ENCODE measurements at places on chromosomes 2 and 18.
A peak's percentile ranks its signal among the peaks of the same experiment; 100 is the strongest.

DNA sequence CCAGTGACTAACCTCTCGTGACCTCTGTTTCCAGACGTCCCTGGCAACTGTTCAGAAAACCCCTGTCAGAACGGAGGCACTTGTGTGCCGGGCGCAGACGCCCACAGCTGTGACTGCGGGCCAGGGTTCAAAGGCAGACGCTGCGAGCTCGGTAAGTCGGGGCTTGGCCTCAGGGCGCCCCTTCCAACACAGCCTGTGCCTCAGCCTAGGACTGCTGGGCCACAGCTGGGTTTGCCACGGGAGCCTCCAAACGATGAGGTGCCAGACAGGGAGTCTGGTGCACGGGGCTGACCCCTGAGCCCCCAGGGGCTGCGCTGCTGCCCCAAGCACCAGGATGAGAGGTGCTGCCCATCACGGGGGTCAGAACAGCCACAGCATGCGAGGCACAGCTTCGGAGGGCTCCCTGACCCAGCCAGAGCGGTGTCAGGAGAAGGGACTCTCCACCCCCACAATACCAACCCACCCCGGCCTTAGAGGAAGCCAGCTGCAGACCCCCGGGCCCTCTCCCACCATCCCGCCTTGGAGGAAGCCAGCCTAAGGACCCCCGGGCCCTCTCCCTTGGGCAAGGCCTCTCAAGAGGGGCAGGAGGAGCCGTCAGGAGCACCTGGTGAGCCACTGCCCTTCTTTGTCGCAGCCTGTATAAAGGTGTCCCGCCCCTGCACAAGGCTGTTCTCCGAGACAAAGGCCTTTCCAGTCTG, 20.3 kb downstream of the MTERF4 start:
- no peak for DNase-seq

DNA sequence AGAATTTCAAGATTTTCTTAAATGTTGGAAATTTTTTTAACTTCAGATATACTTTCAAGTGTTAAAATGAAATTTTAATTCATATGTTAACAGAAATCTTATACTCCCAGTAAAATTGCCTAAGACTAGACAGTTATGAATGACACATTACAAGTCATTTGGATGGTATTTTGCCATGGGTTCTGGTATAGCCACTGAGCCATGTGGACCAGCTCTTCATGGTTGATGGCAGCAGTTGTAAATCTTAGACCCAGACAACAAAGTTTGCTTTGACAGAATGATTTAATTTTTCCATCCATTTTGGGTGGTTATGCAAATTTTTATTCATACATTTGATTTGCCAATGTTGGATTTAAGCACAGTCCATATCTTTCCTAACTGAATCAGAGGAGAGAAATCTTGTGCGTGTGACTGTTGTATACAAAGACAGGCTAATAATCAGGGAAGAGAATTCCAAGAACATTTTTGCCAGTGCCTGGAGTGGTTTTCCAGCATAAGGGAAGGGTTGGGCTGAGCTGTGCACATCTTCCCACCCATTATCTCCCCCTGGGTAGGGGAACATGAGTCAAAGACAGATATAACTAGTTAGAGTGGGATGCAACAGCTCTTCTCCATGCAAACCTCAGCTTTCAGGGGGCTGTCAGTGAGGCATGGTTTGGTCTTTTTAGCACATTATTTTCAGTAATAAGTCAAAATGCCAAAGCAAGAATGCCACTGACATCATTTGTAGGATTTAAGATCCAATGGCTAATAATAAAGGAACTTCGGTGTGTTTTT, 28.1 kb upstream of the INPP4A start:
- DNase-seq: no peak

DNA sequence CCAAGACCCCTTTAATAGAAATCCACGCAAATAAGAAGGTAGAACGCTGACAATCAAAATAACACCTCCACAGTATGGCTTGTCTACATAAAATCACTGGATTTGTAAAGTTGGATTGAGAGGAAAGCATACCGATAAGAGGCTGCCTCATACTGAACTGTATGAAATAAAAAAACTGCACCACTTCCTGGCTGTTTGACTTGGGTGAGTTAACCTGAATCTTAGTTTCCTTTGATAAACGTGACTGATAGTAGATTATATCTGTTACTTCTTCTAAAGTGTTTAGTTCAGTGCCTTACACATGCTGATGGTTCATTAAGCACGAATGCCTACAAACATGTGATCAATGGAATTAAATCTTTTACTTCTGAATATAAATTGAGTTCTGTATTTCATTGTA, 140.4 kb upstream of the RNF152 start:
- DNase-seq: peak; percentile 6

GRCh38 chr2:136255648-136256461, 137.9 kb upstream of the CXCR4 start:
- DNase-seq: no peak

GRCh38 chr2:20436716-20437470, 10.0 kb upstream of the RHOB start:
- DNase-seq: no peak

Data from activated CD4-positive, alpha-beta T cell treated with anti-CD3 and anti-CD28 coated beads, Interleukin-2, amount 50 U/mL, for 16 hours (primary cell).